Right lobe of liver (tissue), 6 donors: ENCODE measurements at places on chromosomes 6 and 20.

DNA sequence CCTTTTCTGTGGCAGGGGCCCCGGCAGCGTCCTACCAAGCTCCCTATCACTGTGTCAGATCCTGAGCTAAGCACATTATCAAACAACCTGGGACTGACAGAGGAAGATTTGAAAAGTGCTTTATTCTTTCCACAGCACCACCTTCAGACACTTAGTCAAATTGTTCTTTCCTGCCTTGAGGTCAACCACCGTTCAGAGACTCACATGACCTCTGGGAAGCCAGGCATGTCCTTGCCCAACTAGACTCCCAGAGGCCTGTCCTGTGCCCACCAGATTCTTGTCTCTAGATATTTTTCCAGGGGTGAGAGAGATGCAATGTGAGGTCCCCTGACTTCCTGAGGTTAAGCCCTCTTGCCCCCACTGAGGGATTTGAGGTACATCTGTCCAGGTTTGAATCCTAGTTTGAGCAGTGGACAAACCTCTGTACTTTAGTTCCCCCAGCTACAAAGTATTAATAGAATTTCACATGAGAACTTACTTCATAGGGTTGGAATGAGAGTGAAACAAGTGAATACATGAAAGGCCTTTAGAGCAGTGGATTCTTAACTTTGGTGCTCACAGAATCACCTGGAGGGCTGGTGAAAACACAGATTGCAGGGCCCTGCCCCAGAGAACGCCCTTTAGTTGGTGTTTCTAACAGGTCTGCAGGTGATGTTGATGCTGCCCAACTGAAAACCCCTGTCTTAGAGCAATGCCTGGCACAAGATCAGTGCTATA is 179.8 kb downstream of the CLIC5 start:
- DNase-seq = no peak

GRCh38 chr6:33822575-33823395 is 19.0 kb upstream of the MLN start:
- DNase-seq = no peak

DNA sequence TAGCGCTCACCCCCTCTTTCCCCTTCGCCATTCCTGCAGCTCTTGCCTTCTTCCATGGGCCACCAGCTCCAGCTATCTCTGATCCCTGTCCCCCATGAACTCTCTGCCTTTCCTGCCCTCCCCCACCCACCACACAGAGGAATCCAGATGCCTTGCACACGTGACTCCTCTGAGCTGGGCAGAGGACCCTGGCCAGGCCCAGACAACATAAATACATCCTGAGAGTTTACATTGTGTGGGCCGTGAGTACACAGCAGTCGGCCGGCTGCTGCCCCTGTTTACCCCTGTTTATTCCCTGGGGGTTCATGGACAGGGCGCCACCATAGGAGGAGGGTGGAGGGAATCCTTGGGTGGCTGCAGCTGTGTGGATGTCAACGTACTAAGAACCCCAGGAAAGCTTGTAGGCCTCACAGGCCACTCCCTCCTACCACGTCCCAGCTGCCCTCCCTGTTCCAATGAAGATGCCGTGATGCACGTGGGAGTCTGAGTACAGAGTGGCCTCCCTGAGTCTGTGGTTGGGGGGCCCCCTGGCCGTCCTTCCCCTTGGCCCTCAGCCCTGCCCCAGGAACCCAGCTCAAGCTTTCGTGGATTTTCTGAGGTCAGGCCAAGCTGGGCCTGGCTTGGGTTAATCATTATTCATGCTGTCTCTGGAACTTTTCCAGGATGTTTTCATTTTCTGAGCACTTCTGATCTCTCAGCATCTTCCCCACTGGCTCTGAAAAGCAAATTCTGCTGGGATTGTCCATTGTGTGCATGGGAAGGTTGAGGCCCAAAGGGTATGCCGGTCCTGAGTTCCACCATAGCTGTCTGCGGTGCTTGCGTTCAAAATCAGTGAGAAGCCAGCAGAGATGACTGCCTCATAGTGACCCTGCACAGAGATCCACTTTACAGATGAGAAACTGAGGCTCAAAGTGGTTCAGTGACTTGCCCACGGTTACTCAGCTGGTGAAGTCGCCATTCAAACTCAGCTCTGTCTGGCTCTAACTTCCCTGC is 136.3 kb downstream of the MRPL14 start:
- DNase-seq = peak; percentile 51

DNA sequence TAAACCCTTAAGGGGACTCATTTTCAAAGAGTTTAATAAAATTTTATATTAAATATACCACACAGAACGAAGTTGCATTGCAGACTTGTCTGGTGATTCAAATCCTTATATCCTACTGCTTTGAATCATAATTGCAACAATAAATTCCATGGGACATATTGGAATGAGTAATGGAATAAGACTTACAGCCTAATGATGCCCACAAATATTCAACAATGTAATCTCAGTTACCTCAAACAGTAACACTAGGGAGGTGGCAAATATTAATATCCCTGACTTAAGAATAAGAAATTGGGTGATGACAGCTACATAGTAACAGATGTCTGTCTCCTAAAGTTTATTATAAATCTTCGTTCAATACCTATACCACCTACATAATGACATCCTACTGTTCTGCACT is 52.6 kb downstream of the BMP5 start:
- DNase-seq = no peak

- peak; percentile 45 for DNase-seq
These were observed 92.4 kb downstream of the ASXL1 start for GRCh38 chr20:32450484-32451061.

DNA sequence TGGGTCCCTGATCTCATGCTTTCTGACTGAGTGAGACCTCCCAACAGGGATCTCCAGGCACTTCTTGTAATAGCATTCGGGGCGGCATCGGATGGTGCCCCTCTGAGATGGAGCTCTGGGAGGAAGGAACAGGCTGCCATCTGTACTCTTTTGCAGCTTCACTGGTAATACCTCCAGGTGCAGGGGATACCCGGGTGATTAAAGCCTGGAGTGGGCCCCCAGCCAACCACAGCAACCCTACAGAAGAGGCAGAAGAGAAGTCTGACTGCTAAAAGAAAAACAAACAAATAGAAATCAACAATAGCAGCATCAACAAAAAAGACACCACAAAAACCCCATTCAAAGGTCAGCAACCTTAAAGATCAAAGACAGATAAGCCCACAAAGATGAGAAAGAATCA is 19.1 kb upstream of the PGK2 start:
- no peak for DNase-seq
